ENCODE measurements at places on chromosomes 6 and 20.

GRCh38 chr6:5617179-5617578 is 355.9 kb downstream of the FARS2 start:
- DNase-seq: no peak

DNA sequence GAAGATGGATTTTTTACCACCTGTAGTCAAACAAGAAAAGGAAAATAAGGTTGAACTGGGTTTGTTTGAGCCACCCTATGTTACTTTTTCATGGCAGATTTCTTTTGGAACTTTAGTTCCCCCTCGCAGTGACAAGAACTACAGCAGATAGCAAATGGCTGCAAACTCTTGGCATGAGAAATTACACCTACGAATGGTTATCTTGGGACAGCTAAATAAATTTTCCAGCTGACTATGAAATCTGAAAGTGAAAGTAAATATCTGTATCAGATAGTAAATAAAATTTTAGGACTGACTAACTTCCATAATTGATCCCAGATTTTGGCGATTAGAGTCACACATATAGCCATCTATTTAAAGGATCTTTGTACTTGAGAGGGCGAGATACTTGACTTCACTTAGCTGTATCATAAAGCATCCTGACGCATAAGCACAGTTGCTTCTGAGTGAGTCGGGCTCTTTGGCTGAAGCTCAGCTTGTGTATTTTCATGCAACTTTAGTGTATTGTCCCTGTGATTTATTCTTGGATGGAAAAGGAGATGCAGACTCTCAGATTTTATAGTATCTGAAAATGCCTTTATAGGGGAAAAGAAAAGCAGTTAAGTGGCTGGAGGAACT is 125.3 kb upstream of the B3GAT2 start:
- DNase-seq: no peak

- DNase-seq: no peak
Measured at GRCh38 chr6:3490625-3490980, 33.8 kb upstream of the SLC22A23 start.

GRCh38 chr6:111677249-111677990 is 71.7 kb upstream of the TRAF3IP2 start:
- DNase-seq: no peak

GRCh38 chr20:49758781-49759180 is 45.1 kb upstream of the B4GALT5 start:
- DNase-seq: no peak

DNA sequence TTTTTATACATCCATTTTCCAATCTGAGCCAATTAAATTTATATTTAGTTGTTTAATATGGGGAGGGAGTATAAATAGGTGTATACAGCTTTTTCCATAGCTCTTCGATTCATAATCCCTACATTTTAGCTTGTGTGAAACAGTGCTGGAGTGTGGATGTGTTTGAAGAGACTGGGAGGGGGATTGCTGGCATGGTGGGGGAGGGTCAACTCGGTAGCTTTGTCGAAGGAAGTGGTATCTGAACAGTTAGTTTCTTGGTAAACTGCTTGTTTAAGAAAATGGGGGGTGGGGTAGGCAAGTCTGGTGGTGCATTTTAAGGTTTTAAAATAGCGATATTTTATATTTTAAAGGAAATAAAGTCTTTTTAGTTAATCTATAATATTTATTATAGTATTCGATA is 1.4 kb upstream of the LIN28B start:
- DNase-seq: no peak

DNA sequence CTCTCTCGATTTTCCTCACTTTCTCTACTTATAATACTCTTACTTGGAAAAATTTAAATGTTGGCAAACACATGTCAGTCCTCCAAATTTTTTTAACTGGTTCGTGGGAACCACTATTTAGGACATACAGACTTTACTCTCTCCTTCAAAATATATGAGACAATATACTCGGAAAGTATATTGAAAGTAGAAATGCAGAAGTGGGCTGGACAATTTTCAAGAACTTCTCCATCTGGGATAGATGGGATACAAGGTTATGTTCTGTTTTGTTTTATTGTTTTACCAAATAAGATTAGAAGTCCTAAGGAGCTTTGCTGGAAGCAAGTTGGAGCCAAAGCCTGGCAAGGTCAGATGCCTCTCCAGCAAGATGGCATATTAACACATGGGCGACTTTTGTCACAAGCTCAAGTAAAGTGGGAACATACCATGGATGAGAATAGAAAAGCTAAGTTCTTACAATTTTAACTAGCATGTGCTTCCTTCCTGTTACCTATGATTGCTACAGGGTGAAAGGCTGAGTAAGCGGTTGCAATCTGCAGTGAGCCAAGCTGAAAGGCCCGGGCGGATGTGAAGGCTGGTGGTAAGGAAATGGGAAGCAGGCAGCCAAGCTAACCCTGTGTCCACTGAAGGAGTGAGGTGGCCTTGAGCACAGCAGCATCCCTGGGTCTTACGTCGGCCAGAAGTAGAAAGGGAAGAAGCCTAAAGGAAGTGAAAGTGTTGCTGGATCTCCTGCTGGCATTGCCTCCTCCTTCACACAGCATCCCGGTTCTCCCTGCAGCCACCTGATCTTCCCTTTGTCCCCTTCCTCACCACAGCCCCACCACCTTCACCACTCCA is 7.1 kb downstream of the MAP3K5 start:
- no peak for DNase-seq

DNA sequence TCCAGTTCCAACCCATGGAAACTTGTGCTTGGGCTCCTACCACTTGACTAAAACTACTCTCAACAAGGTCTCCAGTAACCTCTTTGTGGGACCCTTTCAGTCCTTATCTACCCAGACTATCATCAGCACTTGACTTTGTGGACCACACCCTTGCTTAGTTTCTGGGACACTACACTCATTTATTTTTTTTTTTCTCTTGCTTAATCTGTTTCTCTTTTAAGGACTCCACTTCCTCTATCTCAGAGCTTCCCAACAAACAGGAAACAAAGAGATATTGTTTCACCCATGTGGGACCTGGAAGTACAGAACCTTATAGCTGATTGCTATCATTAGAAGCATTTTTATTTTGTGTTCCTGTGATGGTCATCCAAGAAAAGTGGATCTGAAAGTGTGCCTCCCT is 28.8 kb upstream of the ME1 start:
- no peak for DNase-seq

Data from omental fat pad (tissue), 4 donors.